NCI-H446 (cell line): ENCODE measurements at places on chromosomes 12 and 14.

- no peak for DNase-seq
Measured at GRCh38 chr14:40599725-40600124, 1007.0 kb upstream of the LRFN5 start.

DNA sequence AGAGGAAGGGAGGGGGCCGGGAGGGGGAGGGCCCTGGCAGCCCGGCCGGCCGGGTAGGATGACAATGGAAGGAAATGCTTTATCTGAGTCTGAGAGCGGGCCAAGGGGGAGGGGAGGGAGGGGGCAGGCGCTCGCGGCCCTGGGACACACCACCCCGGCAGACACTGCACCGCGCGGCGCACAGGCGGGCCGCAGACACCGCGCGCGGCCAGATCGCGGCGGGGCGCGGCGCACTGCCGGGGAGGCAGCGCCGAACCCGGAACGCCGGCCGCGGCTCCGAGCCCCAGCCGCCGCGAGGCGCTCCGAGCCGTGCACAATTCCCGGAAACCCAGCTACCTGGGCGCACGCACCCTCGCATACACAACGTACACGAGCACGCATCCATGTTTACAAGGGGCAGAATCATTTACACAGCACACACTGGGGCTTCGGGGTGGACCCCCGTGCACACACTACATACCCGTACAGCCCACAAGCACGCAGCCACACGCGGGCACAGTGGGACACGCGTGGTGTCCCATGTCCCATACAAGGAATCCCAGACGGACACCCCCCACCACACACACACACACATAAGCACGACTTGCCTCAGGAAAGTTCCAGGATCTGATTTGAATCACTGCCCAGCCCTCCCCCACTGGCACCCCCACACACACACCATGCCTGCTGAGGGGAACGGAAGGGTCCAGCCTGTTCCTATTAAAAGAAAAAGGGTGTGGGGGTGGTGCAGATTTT is at the start of gene HDAC7:
TSS of gene HDAC7 (minus strand) at position 8 of the 735 bp plus-strand sequence. CDS start 118 bp downstream, outside the sequence.
- peak; percentile 29 for DNase-seq

GRCh38 chr12:17148706-17149105 is 542.7 kb upstream of the LMO3 start:
- DNase-seq: no peak

DNA sequence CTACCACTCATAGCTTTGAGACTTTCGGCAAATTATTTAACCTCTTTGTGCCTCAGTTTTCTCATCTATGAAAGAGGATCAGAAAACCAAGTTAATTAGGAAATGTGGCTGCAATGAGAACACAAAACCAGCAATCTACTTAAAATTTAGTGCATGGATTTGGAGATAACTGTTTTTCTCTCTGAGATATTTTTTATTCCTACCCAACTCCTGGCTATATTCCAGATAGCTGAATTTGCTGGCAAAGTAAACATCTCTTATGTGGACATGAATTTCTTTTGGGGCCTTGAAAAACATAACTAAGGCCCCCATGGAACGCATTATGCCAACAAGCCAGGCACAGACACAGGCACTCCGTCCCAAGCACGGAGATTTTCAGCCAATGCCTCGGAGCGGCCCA is 53.4 kb upstream of the FOXN3 start:
- DNase-seq: no peak

- no peak for DNase-seq
Measured at GRCh38 chr12:96107236-96107635, 71.8 kb upstream of the LTA4H start.

GRCh38 chr12:30002677-30003076 is 218.9 kb upstream of the TMTC1 start:
- DNase-seq: no peak

DNA sequence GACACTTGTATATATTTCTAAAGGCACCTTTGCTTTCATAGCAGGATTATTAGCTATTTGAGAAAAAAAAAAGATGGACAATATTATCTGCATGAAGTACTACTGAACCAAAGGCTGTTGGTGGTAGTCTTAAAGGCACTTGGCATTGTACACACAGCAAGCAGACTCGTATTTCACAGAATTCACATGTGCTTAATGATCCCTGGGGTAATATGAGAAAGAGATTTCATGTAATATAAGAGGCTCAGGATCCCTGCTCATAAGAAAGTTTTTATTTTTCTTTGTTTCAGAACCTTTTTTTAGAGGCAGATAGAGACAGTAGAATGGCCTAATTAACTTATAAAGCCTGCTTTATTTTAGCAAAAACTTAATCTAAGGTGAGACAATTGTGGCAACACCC is 59.5 kb downstream of the SYNE2 start:
- DNase-seq: no peak

GRCh38 chr12:97358361-97358760 is 104.2 kb upstream of the RMST start:
- DNase-seq: no peak

GRCh38 chr14:72663076-72663487 is 230.8 kb downstream of the DPF3 start:
- DNase-seq: no peak

DNA sequence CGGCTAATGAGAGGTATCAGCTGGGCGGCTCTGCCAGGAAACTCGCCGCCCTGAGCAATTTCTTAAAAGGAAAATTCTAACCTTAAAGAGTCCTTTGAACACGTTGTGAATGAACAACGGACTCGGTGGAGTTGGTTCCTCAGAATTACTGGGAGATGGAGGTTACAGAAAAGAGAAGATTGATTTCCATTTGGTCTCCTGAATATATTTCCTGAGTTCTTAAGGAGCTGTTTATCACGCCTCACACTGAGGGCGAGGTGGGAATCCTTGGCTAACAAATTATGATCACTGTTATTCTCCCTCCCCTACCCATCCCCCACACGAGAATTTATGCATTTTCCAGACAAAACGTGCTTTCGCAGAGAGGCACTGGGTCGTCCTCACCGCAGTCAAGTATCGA is 194.5 kb upstream of the C14orf180 start:
- no peak for DNase-seq

DNA sequence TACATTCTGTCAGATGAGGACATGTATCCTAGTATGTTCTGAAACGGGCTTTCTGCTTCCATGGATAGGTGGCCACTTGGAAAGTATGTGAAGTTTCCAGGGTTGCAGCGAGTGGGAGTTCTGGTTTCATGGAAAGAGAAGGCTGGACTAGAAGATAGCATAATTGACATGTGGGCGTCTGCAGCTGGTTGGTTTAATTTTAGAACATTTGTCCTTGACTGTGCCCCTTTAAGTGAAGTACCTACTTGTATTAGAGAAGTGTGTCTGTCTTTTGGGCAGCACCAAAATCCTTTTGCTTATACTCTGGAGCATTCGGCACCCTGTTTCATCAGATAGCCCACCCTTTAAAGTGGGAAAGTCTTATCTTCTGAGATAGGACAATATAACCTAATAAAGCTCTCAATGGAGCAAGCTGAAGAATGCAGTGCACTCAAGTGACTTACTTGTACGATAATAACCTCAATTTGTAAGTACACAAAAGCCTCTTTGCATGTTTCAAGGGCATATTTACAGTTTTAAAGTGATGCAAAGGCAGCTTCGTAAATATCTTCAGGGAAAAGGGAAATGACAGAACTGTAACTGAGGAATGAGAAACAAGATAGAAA is 35.2 kb downstream of the NTN4 start:
- no peak for DNase-seq

DNA sequence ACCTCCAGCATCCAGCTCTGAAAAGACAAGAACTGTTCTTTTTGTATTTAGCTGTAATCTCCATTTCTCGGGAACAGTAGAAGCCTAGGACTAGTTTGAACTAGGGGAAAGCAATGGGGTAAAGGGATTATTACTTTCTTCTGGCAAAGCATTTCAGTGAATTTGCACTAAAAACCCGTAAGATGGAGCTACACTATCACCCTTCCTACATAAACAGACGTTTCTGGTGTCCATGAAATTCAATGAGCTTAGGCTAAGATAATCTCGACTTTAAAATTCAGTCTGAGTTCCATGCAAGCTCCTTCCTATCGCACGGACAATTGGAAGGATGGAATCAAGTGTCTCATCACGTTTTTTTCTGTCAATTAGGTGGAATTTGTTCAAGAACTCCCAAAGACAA is 24.0 kb downstream of the ACSM4 start:
- DNase-seq: no peak
